ENCODE measurements at places on chromosomes 4 and X.
A peak's percentile ranks its signal among the peaks of the same experiment; 100 is the strongest.

DNA sequence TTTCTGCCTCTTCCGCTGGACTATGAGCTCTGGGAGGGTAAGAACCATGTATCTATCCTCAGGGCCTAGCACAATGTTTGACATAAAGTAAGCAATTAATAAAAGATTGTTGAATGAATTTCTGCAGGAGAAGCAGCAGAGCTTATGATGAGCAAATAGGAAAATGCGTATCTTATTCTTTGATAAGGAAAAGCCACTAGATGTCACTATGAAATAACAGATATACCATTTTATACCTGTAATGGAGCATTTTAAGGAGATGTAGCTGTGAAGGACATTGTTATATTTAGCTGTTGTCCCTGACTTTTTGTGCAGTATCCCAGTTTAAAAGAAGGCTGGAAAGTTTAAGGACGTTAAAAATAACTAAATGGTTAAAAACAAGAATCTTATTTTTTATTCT, 147.2 kb upstream of the MBNL3 start:
- DNase-seq, result no peak

GRCh38 chr4:183467246-183467645, 22.8 kb downstream of the CDKN2AIP start:
- no peak for DNase-seq

DNA sequence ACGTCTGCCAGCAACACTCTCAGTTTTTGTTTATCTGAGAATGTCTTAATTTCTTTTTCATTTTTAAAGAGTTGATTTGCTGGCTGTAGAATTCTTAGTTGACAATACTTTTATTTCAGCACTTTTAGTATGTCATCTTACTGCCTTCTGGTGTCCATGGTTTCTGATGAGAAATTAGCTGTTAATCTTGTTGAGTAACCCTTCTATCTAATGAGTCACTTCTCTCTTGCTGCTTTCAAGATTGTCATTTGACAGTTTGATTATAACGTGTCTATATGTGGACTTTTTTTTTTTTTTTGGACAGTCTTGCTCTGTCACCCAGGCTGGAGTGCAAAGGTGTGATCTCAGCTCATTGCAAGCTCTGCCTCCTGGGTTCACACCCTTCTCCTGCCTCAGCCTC, 24.0 kb upstream of the TMEM255A start:
- no peak for DNase-seq

GRCh38 chrX:106606571-106606970, 5.2 kb upstream of the RADX start:
- no peak for DNase-seq

DNA sequence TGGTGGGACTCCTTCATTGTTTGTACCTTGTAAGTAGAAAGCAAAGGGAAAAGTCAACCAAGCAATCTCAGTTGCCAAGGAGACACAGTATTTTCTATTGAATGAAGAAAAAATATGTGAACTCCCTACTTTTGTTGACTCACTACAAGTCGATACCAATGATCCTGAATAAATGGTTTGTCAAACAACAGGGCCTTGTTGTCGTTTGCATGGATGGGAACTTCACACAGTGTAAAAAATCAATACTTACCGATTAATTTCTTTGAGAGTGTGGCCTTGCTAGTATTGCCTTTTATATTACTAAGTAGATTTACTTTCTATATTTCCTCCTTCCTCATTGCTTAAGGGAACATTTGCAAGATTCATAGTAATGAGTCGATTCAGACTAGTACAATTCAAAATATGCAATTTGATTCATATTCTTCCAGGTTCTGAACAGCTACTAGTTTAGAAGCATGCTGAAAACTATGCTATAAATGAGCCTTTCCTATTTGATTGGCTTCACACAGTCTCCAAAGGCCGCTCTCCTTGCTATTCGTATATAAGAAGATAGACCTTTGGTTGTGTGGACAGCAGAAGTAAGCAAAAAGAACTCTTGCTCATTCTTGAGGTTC, 108.0 kb downstream of the ZNF330 start:
- DNase-seq, result no peak

GRCh38 chrX:3638280-3638873, 75.1 kb downstream of the PRKX start:
- DNase-seq, result peak; percentile 22

GRCh38 chr4:141391293-141391692, 170.6 kb downstream of the ZNF330 start:
- DNase-seq, result no peak

GRCh38 chrX:129679901-129680300, 25.1 kb upstream of the APLN start:
- DNase-seq, result no peak

All from testis (tissue), 5 donors.